Right cardiac atrium (tissue), 5 donors: ENCODE measurements at places on chromosomes 3 and 15. TPM values are rescaled to one million over a fixed set of nuclear protein-coding genes. Genes with fewer than 3 reads are reported as not detected.

CSPG5 gene
- total RNA-seq: 1.1 TPM

DNA sequence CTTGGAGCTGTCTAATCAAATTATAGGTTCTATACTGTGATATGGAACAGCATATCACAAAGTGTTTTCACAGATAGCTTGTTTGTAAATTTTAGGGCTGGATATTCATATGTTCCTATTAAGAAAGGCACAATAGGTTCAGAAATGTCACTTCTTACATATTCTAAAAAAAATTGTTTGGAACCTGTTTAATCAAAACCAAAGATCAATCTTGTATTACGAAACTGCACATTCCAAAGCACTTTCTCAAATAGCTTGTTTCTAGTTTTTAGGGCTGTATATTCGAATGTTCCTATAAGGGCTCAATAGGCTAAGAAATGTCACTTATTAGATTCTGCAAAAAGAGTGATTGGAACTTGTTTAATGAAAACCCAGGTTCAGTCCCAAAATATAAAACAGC is 67.4 kb upstream of the OSBPL11 start:
- no peak for DNase-seq

- peak; percentile 80 for DNase-seq
Measured at GRCh38 chr3:24829011-24829581, 334.4 kb upstream of the THRB start.

MED12L gene
- total RNA-seq: 1.2 TPM

SCN11A gene
- 0.06 TPM for total RNA-seq

CHST14 gene
- total RNA-seq: 13.9 TPM

GRCh38 chr15:61079529-61079928 is 149.6 kb downstream of the RORA start:
- no peak for DNase-seq

DNA sequence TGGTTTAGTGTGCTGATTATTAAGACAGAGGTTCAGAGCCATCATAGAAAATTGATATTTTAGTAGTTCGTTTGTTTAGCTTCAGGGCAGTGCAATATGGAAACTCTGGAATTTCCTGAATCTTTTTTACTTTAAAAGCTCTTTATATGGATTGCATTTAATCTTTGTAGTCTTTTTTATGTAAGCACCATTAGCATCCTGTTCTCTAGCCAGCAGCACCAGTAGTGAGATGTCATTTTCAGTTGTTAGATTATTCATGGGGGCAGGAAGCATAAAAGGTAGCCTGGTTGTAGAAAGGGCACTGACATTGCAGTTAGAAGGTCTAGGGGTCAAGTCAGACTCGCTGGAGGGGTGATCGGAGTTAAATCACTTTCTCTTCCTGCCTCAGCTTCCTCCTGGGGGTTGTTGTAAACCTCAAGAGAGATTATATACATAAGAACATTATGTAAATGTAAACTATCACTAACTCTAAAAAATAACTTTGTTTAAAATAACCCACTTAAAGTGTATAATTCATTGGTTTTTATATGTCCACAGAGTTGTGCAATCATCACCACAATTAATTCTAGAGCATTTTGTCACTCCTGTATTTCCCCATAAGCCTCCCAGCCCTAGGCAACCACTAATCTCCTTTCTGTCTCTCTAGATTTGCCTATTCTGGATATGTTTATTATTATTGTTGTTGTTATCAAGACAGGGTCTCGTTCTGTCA is 31.4 kb upstream of the ITPKA start:
- DNase-seq: no peak

CCDC33 gene
- not detected for total RNA-seq

GRCh38 chr15:85151145-85151544 is 169.5 kb downstream of the PDE8A start:
- no peak for DNase-seq

- peak; percentile 94 for DNase-seq
Measured at GRCh38 chr3:128487813-128488635, 5.0 kb downstream of the GATA2 start.

DNA sequence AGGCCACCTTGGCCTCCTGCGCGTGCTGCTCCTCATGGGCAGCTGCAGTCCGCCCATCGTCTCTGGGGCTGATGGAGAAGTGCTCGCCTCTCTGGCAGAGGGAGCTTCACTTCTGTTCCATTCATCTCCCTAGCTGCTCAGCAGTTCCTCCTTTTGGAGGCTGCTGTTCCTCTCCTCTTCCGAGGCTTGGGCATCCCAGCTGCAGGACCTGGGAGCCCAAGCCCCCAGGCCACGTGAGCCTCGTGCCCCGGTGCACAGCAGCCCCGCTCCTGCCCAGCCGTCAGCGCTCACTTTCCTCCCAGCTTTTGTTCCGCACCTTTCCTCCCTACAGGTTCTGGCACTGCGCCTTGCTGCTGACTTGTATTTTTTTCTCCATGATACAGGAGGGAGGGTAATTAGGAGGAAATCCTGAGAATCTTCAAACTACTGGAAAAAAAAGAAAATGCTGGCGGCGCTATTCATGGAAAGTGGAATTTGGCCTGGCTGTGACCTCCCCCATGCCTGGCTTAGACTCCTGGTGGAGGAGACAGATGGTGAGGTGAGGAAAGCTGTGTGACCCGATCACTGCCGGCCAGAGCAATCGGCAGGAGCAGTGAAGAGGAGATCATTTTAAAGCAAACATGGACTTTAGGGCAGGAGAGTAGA is 210.1 kb downstream of the CHST2 start:
- no peak for DNase-seq

SPINK8 gene
- total RNA-seq: not detected

GRCh38 chr3:113663324-113663750 is 33.1 kb downstream of the USF3 start:
- DNase-seq: no peak

GRCh38 chr3:101351829-101352228 is 31.5 kb upstream of the IMPG2 start:
- no peak for DNase-seq

DNA sequence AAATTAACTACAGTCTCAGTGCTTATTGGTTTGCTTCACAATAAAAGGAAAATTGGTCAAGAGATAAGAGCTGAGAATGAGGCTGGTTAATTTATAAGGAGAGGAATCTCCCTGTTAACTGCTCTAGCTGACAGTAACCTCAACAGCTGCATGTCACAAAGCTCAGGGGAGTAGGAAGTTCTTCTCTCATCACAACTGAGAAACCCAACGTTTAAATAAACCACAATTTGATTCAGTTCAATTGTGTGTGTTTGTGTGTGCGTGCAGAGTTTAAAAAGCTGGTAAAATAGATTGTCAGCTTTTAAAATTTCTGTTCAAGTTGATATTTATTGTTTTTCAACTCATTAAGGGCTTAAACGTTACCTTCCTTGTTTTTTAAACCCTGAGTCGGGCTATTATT is 3.5 kb upstream of the TGFBR2 start:
- no peak for DNase-seq

DNA sequence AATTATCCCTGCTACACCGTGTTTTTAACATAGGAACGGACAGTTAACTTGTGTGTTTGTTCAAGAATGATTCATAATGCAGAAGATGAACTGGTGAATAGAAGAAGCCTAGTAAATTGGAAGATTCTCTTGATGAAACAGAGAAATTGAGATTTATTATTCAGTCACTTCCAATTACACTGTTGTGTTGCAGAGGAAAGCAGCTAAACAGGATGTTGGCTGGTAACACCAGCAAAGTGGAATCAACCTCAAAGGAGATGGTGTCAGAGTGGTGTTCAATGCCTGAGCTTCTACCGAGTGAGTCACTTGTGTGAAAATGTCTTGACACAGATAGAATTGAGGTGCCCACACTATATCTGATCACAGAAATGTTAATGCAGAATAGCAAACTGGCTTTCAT is 399.6 kb downstream of the LPP start:
- DNase-seq: no peak

DNA sequence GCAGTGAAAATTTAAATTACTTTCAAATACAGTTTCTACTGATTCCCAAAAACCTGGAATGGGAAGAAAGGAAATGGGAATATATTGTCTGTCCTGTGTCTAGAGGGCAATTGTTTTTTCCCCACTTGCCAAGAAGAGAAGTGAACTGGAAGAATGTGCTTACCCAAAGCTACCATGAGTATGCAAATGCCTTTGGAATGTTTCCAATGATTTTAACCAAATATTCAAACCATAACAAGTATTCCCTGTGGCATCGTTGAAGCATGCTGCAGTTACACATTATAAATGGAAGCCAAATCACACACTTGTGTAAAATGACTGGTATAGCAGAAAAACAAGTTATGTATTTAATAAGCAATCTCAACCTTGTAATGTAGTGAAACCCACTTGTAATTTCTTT is 368.2 kb downstream of the GBE1 start:
- DNase-seq: no peak

TRA2B gene
- total RNA-seq: 50.5 TPM

GRCh38 chr3:16869261-16870005 is 15.3 kb upstream of the PLCL2 start:
- no peak for DNase-seq

- DNase-seq: no peak
Measured at GRCh38 chr15:95574053-95574452, 756.4 kb upstream of the NR2F2 start.

PAQR5 gene
- total RNA-seq: 3.5 TPM

DNA sequence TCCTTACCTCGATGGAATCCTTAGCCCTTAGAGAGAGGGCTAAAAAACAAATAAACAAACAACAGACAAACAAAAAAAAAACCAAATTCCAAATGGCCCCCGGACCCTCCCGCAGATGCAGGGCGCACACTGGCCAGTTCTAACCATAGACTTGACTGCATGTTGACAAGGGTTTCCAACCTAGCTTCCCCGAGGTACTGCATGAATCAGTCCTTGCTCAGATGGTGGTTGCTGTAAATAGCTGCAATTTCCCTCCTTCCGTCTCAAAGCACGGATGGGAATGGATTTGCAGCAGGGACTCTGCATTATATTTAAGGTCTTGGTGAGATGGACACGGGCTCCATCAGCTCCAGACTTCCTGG is 162.8 kb downstream of the CD47 start:
- DNase-seq: no peak

DNA sequence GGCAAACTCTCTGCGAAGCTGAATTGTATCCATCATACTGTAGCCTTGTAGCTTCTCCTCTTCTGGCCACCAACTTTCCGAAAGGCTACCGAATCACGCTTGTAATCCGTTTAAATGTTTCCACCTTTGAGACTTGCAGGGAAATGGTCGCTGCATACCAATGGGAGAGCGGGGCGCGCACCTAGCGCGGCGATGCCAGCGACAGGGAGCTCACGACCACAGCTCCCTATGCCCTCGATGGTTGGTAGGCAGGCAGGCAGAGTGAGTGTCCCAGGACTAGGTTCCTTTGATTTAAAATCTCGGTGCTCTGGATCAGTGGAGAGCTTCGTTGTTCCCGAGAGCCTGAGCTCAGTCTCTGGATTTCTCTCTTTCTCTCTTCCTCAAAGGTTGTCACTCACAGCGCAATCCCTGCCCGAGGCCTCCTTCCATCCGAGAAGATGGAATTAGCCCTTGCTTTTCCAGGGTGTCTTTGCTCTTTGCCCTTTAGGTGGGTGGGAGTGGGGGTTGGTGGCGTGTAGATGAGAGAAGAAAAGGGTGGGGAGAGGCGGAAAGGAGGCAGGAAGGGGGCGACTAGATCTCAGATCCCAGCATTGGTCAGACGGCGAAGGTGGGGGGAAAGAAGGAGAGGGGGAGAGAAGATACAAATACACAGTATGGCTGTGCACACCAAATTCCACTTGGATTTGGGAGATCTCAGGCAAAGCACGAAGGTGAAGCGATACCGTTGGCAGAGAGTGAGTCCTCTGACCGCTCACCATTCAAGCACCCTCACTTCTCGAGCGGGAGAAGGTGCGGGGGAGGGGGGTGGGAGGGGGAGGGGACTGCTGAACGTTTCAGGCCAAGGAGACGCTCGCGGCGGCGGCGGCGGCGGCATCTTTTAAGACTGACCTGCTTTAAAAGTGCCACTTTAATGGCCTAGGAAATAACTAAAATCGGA is at the start of gene SLITRK3:
TSS of gene SLITRK3 (minus strand) at position 745 of the 937 bp plus-strand sequence. CDS start 5,554 bp downstream, outside the sequence.
- DNase-seq: peak; percentile 33

CYP8B1 gene
- 0.14 TPM for total RNA-seq

DNA sequence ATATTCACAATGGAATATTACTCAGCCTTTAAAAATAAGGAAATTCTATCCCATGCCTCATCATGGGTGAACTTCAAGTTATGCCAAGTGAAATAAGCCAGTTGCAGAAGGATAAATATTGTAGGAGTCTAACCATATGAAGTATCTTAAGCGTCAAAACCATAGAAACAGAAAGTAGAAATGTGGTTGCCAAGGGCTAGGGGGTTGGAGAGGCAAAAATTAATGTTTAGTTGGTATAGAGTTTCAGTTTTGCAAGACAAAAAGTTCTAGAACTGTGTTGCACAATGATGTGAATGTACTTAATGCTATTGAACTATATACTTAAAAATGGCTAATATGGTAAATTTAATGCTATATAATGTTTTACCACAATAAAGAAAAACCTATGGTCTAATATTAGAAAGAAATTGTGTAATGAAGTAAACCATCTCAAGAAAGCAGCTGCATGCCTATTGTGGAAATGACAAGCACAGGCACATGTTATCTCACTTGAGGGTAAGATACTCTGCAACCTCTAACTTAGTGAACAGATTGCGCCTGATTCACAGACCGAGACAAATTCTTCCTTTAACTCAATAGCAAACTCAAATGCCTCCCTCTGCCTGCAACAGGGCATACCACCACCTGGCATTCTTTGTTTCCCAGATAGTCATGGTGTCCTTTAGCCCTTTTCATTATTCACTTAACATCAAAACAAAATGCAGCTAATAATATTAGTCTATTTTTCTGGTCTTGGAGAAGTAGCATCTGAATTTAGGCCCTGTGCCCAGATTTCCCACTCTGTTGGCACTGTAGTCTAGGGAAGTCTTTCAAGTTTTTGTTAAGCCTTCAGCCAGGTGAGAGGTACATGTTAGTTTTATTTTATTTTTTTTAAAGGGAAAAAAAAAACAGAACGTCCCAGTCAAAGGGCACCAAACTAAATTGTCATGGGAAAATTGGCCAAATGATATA is 80.2 kb upstream of the ACP3 start:
- DNase-seq: no peak

GRCh38 chr3:31165399-31165860 is 271.0 kb upstream of the GADL1 start:
- DNase-seq: no peak

DNA sequence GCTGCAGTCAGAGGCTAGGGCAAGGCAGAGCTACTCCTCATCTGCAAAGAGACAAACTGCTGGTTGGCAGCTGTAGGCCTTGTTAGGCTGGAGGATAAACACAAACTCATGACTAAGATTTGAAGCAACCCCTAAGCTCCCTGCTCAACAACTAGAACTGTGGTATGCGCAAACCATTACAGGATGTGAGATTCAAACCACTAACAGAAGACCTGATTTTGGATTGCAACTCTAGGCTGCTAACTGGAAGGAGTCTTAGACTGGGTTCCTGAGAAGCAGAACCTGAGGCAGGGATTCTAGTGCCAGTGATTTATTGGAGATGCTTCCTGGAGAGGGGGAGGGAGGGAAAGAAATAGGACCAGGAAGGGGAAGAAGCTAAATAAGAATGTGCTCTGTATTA is 22.5 kb downstream of the CCR4 start:
- no peak for DNase-seq

LIPC gene
- 1.1 TPM for total RNA-seq

EPHA3 gene
- 7.9 TPM for total RNA-seq

DNA sequence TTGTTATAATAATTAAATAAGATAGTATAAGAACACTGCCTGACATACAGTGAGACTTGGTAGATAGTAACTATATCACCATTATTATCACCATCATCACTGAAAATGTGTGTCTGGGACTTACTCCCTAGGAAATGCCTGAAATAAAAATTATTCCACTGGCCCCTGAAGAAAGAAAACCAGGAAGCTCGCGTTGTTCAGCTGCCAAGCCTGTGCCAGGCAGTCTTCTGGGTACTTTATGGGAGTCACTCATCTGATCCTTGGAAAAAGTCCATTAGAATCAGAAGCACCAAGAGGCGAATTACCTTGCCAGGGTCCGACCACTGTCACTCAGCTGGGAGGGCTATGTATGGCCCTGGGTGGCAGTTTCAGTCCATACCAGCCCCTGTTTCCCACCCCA is 220.3 kb upstream of the TPM1 start:
- DNase-seq: no peak
